ENCODE measurements at places on chromosomes 16 and 17.

GRCh38 chr16:57186872-57187854, 1.0 kb downstream of the RSPRY1 start:
- no peak for DNase-seq

GRCh38 chr16:65876056-65876408, 490.5 kb upstream of the CDH5 start:
- DNase-seq, result no peak

GRCh38 chr17:12648498-12648897, 17.2 kb upstream of the MYOCD start:
- DNase-seq, result no peak

DNA sequence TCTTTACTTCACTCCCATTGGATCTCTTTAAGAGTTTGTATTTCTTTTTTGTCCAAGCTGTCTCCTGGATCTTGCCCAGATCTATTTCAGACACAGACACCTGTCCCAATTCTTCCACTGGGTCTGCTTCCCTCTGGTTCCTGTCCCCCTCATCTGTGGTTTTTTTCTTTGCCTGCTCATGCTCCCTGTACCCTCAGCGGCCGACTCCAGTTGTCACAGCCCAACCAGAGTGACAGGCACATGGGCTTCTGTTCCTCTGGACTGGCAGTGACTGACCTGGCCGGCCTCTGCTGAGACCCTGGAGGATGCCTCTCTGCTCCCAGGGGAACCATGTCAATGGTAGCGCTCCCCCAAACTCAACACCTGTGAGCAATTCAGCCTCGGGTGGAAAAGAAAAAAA, 142.6 kb downstream of the WSCD1 start:
- no peak for DNase-seq

DNA sequence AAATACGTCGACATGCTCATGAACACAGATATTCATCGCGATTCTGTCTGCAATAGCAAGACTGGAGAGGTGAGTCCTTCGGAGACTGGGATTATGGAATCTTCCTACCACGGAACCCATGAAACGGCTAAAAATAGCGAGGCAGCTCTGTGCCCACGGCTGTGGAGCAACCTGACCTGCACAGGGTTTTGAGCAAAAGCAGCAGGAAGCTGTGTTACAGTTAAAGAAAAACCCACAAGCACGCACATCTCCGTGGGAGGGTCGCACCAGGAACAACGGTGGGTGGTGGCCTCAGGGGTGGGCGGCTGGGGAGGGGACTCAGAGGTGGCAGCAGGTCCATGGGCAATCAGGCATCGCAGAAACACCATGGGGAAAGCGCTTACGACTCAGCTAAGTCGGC, 24.8 kb downstream of the SLC38A10 start:
- no peak for DNase-seq

All from stimulated activated CD4-positive, alpha-beta T cell treated with anti-CD3 and anti-CD28 coated beads, TNF-alpha, amount 100 ng/mL, for 1 hour (primary cell).